Ovary (tissue), 10 donors: ENCODE measurements at places on chromosomes 7 and 10. TPM values are rescaled to one million over a fixed set of nuclear protein-coding genes. Genes with fewer than 3 reads are reported as not detected.

DNA sequence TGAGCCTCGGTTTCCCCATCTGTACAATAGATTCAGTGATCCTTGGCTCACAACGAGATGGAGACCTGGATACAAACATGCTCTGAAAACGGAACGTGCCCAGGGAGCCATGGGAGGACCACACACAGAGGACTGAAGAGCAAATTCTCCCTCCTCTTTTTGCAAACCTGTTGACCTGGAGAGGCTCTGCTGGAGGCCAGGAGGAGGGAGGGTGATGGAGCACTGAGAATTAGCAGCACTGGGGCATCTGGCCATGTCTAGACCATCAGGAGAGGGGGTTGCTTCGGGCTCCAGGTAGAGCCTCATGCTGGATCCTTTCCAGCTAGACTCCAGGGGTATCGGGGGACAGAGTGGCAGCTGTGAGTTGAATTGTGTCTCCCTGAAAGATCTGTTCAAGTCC is 97.4 kb upstream of the GPR26 start:
- no peaks in the 10 kb centered on the region for H3K27me3 ChIP-seq
- H3K4me3 ChIP-seq, result no peak overlapping the region
- H3K4me1 ChIP-seq, result no peaks in the 10 kb centered on the region
- no peak overlapping the region for H3K27ac ChIP-seq

DNA sequence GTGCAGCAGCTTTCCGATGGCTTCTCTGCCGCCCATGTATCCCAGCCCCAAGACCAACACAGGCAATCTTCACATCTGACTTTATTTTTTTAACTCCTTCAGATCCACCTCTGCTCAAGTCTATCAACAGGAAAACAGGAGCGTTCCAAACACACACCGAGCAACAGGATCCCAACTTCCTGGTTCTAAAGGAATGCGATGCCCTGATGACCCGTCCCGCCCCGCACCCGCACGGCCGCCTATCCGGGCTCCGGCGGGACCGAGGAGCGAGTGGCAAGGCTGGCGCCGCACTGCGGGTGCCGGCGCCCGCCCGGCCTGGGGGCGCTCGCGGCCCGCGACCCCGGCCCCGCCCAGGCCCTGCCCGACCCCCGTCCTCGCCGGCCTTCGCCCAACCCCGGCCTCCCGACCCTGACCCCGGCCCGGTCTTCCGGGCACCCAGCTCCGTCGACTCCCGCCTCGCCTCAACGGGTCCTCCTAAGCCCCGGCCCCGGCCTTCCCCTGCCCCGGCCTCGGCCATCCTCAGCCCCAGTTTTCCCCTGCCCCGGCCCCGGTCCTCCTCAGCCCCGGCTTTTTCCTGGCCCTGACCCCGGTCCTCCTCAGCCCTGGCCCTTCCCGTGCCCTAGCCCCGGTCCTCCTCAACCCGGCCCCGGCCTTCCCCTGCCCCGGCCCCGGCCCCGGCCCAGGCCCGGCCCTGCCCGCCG is 730 bp downstream of the LARP4B start:
- H3K36me3 ChIP-seq, result no peaks in the 10 kb centered on the region
- peak; percentile 55 for DNase-seq
- peak overlapping the region; percentile 85 for H3K4me3 ChIP-seq
- H3K27ac ChIP-seq, result peak overlapping the region; percentile 81
- H3K27me3 ChIP-seq, result no peaks in the 10 kb centered on the region

PIP gene
- total RNA-seq, result 4.9 TPM

- peaks cover 5% of the 10 kb centered on the region for H3K4me1 ChIP-seq
- H3K27ac ChIP-seq, result no peak overlapping the region
- no peak for DNase-seq
- no peaks in the 10 kb centered on the region for H3K27me3 ChIP-seq
- no peak overlapping the region for H3K4me3 ChIP-seq
- H3K36me3 ChIP-seq, result no peaks in the 10 kb centered on the region
Measured at GRCh38 chr7:28729727-28730126, 228.4 kb downstream of the TRIL start.

DNA sequence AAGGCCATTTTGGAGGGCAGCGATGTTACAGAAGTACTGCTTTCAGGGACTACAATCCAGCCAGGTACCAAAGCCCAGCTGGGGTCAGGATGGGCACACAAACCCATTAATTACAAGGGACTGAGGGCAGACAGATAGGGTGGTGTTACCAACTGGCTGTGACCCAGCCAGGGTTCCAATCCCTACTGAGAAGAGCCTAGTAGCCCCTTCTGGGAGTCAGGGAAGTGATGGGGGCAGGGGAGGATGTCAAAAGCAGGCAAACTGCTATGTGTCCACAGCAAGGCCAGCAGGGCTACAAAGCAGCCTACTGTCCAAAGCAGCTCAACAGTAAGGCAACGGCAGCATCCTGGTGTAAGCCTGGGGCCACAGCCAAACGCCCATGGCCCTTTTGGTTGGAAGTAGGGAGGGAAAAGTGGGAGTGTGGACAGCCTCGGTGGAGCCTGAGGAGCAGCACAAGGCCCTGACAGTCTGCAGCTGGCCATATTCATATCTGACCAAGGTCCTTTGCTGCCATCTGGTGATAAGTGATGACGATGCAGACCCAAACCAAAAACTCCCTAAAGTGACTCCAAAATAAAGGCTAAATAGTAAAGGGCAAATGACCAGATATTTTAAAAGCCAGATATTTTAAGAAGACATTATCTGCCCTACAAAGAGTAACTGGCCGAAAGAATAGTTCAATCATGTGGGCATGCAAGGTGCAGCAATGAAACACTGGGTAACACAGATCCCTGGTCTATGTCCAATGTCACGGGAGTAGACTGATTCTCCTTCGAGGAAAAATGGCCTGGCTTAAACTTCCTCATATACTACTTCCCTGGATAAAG is 56.9 kb downstream of the XPNPEP1 start:
- H3K27me3 ChIP-seq, result no peaks in the 10 kb centered on the region
- no peak overlapping the region for H3K4me3 ChIP-seq
- H3K27ac ChIP-seq, result no peak overlapping the region
- H3K4me1 ChIP-seq, result peaks cover 2% of the 10 kb centered on the region
